ENCODE measurements at places on chromosomes 6 and 20.

DNA sequence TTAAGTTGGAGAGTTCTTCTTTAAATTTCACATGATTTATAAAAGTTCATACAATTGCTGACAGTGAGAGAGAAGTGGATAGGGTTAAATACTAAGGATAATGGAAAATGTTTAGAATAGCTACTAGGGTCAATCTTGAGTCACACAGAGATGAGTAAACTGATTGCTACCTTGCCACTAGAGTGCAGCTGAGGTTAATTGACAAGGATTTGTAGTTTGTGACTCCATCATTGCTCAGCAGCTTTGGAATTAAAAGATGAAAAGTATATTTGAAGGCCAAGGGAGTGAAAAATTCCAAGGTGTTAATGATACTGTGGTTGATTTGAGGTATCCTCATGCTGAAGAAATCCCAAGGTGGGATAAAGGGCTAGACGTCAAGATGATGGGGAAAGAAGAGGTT is 524.0 kb downstream of the UTRN start:
- DNase-seq = peak; percentile 71

- peak; percentile 70 for DNase-seq
Measured at GRCh38 chr6:116010790-116011401, 49.8 kb downstream of the FRK start.

- DNase-seq = peak; percentile 27
Measured at GRCh38 chr6:25103603-25104002, 167.8 kb upstream of the RIPOR2 start.

DNA sequence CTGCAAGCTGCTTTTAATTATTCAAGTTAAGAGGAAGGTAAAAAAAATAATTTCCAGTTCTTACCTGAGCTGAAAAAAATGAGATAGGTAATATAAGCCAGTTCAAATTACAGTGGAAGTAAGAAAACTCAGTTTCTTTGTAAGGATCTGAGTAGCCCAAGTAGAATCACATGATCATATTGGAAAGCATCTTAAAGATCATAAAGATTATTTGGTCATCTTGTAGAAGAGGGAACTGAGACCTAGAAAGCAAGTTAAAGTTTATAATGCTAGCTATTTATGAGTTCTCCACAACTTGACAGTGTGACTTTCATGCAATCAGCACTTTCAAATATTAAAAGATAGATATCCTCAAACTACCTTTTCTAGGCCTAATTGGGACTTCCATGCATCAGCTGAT is 80.5 kb downstream of the FARS2 start:
- DNase-seq = no peak

- no peak for DNase-seq
Measured at GRCh38 chr20:44621325-44621724, 30.2 kb downstream of the ADA start.
